Thoracic aorta (tissue), 2 donors: ENCODE measurements at places on chromosomes 12 and 14. TPM values are rescaled to one million over a fixed set of nuclear protein-coding genes. Genes with fewer than 3 reads are reported as not detected.

KRT8 gene
- total RNA-seq, result 130 TPM

TBX3 gene
- 3.5 TPM for total RNA-seq

DNA sequence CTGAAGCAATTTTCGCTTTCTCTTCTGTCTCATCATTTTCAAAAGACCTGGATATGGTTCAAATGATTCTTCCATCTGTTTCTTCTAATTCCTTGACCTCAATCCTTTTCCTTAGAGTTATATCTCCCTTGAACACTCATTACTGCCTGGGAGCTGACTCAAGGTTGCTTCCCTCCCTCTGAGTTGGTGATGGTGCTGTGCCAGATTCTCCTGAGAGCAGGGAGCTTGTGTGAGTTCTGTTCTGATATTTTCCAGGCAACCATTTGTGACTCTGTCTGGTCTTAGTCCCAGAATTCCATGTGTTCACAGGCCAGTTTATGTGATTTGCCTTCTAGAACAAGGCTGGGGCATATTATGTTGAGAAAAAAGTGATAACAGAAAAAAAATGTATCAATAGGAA lies 505.1 kb upstream of the SYT1 start:
- H3K27ac ChIP-seq, result no peak overlapping the region
- DNase-seq, result no peak
- no peak overlapping the region for H3K4me3 ChIP-seq
- H3K4me1 ChIP-seq, result no peaks in the 10 kb centered on the region
- no peaks in the 10 kb centered on the region for H3K36me3 ChIP-seq
- H3K27me3 ChIP-seq, result no peaks in the 10 kb centered on the region

DNA sequence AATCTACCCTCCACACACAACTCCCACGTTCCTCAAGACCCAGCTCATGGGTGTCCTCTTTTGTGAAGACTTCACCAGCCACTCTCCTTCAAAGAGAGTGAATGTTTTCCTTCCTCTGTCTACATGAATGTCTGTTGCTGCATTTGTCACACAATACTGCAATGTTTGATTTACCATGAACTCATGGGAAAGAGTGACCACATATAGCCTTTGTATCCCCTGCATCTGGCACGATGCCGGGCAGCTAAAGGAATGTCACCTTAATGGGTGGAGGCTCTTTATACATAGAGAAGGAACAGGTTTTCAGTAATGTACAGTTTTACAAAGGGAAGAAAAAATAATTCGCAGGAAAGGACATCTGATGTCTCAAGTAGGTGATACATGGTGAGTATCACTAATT lies 12.1 kb upstream of the BCDIN3D start:
- H3K4me1 ChIP-seq, result no peaks in the 10 kb centered on the region
- no peak for DNase-seq
- no peak overlapping the region for H3K27ac ChIP-seq

- H3K27ac ChIP-seq, result no peak overlapping the region
- no peaks in the 10 kb centered on the region for H3K4me1 ChIP-seq
- DNase-seq, result no peak
- H3K36me3 ChIP-seq, result no peaks in the 10 kb centered on the region
- no peaks in the 10 kb centered on the region for H3K27me3 ChIP-seq
Measured at GRCh38 chr14:91269076-91269991, 24.8 kb upstream of the GPR68 start.

GRCh38 chr12:107318806-107319532 lies 225.6 kb upstream of the CRY1 start:
- no peaks in the 10 kb centered on the region for H3K27me3 ChIP-seq
- no peaks in the 10 kb centered on the region for H3K36me3 ChIP-seq
- H3K27ac ChIP-seq, result no peak overlapping the region
- DNase-seq, result no peak

GRCh38 chr14:100617410-100618317 lies 30.4 kb upstream of the BEGAIN start:
- H3K4me3 ChIP-seq, result no peak overlapping the region
- no peaks in the 10 kb centered on the region for H3K27me3 ChIP-seq
- H3K4me1 ChIP-seq, result peaks cover 14% of the 10 kb centered on the region
- DNase-seq, result no peak
- no peaks in the 10 kb centered on the region for H3K36me3 ChIP-seq

DNA sequence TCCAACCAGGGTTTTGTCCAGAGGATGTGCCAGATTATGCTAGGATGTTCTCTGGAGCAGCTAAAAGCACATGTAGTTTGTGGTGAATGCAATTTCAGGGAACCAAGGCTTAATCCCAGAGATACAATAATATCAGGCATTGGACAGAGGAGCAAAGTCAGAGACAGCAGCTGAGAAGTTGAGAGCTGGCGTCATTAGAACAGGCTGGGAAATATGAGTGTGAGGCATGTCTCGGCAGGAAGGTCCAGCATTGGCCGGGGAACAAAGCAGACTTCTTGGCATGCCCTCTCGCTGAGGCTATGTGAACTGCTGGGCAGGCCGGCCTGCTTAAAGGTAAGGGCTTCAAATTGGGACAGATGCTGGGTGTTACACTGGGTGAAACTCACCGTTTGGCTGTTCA lies 125.4 kb downstream of the CAND1 start:
- no peak overlapping the region for H3K4me3 ChIP-seq
- H3K27ac ChIP-seq, result no peak overlapping the region
- peaks cover 16% of the 10 kb centered on the region for H3K4me1 ChIP-seq
- DNase-seq, result peak; percentile 9
- no peaks in the 10 kb centered on the region for H3K36me3 ChIP-seq

- H3K27me3 ChIP-seq, result no peaks in the 10 kb centered on the region
- peaks cover 46% of the 10 kb centered on the region for H3K4me1 ChIP-seq
- no peak for DNase-seq
- H3K4me3 ChIP-seq, result no peak overlapping the region
Measured at GRCh38 chr14:55585854-55586253, 5.8 kb downstream of the KTN1 start.

DNA sequence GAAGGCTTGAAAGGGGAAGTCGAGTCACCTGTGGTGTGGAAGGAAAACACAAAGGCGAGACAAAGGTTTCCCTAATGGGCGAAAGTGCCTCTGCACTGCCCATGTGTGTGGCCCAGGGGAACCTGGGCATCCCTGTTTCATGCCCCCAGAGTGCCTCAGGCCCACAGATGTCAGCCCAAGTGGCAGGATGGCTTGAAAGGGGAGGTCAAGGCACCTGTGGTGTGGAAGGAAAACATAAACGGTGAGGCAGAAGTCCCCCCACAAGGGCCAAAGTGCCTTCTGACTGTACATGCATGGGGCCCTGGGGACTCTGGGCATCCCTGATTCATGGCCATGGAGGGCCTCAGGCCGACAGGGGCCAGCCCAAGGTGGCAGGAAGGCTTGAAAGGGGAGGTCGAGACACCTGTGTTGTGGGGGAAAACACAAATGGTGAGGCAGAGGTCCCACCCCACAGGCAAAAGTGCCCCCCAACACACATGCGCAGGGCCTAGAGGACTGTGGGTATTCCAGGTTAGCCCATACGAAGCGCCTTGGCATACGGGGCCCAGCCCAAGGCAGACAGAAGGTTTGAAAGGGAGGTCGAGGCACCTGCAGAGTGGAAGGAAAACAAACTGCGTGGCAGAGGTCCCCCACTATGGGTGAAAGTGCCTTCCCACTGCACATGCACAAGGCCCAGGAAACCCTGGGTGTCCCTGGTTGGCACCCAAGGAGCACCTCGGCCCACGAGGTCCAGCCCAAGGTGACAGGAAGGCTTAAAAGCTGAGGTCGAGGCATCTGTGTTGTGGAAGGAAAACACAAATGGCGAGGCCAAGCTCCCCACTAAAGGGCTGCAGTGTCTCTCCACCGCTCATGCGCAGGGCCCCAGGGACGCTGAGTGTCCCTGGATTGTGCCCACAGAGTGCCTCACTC lies 382.3 kb downstream of the ALG10 start:
- no peaks in the 10 kb centered on the region for H3K27me3 ChIP-seq
- no peaks in the 10 kb centered on the region for H3K36me3 ChIP-seq
- no peak overlapping the region for H3K4me3 ChIP-seq
- no peak for DNase-seq

- no peak overlapping the region for H3K27ac ChIP-seq
- no peak for DNase-seq
- H3K4me3 ChIP-seq, result no peak overlapping the region
- H3K27me3 ChIP-seq, result no peaks in the 10 kb centered on the region
- no peaks in the 10 kb centered on the region for H3K36me3 ChIP-seq
Measured at GRCh38 chr14:99786511-99786989, 6.7 kb upstream of the EML1 start.
